HuH-7 (cell line): ENCODE measurements at places on chromosomes 5 and 9.
A peak's percentile ranks its signal among the peaks of the same experiment; 100 is the strongest.

DNA sequence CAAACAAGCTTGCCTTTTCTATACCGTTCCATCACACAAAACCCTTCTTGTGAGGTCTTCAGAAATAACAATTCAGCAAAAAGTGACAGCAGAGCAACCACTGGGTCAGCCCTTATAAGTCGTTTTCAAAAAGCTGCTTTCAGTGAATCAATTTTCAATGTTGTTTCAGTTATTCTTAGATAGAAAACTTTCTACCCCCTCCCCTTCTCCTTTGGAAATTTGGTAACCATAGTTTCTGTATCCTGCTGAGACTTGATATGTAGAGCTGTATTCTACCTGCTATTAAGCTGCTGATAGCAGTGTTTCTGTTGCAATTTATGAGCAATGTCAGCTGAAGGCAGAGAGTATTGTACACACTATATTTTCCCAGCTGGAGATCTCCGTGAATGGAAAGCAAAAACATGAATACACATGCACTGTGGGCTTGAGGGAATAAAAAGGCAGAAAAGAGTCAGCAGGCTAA, 75.7 kb downstream of the ZNF608 start:
- no peak for DNase-seq

DNA sequence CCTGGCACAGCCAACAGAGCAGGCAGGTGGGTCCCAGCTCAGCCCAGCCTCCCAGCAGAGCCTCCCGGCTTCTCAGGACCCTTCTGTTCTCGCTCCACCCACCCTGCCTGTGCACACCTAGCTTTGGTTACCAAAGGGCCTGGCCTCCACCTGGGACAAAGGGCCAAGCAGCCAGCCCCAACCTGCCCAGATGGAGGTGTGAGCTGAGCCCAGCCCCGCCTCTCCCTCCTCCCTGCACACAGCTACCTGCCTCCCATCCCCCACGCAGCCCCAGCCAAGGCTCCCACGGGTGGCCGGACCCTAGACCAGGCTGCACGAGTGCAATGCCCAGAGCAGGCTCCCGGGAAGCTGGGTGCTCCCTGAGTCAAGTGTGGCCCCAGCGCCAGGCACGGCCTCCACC, 5.6 kb downstream of the TPRN start:
- DNase-seq: no peak

DNA sequence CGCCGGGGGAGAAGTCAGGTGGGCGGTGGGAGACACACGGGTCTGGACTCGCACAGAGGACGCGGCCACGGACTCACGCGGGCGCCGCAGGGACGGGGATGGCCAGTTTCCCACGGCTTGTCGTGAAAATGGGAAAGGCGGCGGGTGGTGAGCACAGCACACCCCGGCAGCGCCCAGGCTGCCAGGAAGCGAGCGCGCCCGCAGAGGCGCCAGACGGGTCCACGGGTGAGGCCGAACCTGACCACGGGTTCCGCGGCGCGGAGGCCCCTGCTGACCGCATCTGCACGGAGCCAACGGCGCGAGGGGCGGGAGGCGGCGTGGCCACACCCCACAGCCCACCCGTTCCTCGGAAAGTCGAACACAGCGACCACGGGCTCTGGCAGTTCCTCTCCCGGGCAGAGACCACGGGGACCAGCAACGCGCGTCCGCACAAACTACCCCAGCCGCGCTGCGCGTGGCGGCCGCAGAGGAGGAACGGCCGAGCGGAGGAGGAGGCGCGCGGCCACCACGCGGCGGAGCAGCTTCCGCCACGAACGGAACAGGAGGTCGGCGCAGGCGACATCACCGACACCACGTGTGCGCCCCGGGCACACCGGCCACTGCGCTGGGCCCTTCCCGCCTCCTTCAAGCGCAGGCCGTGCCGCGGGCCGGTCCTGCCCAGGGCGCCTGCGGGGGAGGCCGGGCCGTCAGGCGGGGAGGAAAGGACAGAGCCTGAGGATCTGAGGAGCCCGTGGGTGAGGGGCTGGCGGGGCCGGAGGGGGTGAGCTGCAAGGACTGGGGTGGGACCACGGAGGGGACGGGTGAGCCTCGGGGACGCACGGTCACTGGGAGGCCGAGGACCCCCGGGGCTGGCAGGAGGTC, 5.6 kb downstream of the EXD3 start:
- DNase-seq: no peak

DNA sequence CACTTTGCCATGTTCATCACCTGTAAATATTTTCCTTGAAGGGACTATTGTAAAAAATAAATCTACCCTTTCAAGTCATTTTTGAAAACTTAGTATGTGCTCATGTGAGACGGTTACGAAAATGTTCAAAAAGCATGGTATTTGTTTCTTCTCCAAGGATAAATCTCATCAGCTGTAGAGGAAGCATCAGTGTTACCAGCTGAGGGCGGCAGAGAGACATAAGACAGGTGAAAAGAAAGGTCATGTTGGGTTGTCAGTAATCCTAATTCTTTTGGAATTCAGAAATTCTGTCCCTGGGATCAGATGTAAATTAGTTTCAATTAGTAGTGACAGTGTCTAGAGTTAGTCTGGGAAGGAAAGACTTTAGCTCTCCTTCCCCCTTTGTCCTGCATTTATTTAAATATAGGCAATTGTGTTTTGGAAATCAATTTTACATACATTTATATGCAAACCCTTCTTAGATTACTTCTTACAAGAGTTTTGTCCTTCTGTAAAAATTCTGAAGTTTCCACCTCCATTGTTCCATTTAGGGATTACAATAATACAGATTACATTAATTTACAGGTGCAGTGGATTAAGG, 791.9 kb upstream of the CDH6 start:
- DNase-seq: peak; percentile 6

DNA sequence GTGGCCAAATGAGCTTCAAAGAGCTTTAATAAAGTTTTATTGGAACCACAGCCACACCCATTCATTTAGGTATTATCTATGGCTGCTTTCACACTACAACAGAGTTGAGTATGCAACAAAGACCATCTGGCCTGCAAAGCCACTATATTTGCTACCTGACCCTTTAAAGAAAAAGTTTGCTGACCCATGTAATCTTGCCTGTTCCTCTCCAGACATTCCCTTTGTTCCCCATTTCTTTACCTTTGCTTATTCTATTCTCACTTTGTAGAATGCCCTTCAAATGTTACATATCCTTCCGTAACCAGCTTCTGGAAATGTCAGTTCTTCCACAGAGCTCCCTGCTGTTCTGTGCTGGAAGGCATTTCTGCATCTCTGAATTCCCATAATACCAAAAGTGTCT, 320.2 kb downstream of the TLE1 start:
- no peak for DNase-seq

DNA sequence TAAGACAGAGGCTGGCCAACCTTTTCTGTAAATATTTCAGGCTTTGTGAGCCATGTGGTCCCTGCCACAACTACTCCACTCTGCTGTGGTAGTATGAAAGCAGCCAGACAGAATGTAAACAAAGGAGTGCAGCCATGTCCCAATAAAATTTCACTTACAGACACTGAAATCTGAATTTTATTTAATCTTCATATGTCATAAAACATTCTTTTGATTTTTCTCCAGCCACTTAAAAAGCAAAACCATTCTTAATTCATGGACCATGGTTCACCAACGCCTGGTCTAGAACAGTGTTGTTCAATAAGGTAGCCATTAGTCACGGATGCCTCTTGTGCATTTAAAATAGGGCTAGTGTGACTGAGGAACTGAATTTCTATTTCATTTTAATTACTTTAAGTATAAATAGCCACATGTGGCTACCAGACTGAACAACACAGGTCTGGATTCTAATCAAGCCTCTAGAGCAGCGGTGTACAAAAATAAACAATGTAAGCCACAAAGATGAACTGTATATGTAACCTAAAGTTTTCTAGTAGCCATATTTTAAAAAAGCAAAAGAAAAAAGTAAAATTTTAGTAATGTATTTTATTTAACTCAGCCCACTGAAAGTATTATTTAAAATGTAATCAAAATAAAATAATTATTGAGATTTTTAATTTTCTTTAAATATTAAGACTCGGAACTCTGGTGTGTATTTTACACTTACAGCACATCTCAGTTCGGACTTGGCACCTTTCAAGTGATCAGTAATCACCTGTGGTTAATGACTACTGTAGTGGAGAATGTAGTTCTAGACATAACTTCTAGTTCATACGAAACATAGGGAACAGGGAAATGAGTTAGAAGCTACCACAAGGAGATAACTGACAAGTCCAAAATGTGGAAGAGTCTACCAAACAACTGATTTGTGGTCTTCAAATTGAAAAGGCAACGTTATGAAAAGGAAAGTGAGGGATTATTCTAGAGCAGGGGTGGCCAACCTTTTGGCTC, 14.3 kb downstream of the GEMIN5 start:
- no peak for DNase-seq

DNA sequence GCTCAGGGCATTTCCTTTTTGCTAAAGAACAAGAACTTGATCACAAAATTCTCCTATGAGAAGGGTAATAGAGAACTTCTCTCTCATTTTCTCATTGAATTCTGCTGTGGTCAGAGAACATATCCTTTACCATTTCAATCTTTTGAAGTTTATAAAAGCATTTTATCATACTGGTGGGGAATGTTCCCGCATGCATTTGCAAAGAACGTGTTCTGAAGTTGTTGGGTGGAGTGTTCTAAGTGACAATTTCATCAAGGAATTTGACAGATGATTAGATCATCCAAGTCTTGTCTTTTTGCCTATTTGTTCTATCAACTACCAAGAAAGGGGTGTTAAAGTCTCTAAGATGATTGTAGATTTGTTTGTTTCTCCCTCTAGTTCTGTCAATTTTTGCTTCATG, 163.4 kb upstream of the FREM1 start:
- no peak for DNase-seq

DNA sequence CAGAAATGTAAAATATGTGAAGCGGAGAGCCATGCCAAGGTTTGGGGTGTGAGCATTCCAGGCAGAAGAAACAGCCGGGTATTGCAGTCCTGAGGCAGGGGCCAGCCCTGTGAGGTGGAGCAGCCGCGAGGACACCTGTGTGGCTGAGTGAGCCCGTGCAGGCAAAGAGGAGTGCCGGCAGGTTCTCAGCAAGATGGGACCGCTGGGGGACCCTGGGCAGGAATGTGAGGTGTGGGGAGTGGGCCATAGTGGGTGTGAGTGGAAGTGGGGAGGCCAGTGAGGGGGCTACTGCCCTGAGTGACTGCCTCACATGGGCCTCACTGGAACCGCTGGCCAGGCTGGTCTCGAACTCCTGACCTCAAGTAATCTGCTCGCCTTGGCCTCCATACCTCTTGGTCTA, 8.1 kb upstream of the PRR7 start:
- no peak for DNase-seq

DNA sequence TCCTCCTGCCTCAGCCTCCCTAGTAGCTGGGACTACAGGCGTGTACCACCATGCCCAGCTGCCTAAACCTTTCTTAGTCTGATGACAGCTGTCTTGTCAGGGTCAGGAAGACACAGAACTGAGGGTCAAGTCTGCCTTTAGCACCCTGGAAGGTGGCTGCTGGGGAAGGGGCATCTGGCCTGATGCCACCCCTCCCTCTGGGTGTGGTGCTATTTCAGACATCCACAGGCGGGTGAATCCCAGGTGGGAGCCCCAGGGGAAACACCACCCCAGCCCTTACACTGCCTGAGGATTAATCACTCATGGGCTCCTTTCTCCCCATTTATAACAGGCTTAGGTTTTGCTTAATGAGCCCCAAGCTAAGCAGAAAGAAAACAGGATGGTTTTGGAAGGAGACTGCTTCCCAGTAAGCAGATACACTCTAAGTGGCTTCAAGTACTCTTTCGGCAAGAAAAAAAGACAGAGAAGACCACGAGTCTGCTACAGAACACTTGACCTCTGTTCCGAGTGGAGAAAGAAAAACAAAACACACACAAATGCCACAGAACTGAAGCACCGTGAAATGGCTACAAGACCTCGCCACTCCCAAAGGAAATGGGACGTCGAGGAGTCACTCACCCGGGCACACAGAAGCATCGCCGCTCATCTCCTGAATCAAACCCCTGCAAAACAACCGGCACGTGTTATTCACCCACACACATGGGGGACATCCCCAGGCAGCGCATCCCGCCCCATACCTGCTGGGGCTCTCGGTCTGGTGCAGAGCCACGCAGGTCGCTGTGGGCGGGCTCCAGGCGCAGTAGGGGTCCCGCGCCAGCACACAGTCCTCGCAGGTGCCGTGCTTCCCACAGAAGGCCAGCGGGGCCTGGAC, 62.4 kb downstream of the SECISBP2 start:
- DNase-seq: no peak

DNA sequence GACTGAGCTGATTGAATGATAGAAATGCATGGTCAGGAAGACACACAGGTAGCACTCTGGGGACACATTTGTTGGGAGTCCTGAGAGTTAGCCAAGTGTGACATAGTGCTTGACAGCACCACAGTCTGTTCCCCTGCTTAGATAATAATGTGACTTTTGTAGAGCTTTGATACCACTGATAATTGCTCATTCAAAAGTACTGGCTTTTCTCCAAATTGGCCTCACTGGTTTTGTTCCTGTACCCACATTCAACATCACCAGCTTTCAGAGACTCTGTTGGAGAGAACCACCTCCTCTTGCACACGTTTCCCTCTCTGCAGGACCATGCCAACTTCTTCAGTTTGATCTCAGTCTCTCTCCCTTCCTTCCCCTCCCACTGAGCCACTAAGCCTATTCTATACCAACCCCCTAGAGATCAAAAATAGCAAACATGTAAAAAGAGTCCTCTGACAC, 52.5 kb upstream of the IL7R start:
- no peak for DNase-seq

DNA sequence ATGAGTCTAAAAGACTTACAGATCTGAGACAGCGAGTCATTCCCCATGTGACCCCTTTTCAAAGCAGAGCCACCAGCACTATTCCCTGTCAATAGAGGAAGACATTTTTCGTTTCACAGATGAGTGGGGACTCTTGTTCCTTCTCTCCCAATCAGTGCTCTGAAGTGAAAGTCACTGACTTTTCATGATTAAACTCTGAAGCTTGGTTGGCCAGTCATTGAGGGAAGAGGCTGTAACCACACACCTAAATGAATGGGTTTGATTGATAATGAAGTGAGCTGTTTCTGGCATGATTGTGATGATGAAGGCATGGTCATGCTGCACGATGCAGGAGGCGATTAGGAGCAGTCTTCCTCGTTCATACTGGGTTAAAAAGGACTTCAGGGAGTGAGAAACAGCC, 171.9 kb downstream of the ZNF462 start:
- no peak for DNase-seq

DNA sequence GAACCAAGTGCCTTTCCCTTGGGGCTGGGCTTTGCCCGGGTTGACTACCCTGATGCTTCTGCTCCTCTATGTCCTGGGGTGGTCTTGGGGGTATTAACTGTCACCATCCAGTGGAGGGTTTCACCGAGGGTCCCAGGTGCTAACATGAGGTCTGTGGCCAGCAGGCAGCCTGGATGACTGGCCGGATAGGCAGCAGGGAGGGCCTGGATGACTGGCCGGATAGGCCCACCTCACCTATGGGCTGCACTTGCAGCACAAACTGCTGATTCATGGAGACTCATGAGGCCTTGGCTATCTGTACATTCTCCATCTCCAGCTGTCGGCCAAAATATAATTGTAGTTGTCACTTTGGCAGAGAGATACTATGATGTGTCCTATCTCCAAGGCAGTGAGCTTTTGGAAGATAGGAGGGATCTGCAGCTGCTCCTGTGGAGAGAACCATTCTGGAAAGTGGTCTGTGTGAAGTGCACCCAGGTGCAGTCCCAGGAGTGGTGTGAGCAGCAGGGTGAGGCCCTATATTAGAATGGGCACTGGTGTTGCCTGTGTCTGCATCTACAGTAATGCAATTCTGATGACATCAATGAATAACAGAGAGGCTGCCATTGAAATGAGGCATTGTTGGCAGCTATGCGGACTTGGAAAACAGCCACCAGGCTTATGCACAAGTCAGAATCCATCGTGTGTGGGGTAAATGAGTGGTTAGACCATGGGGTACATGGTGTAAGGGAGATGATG, 26.3 kb upstream of the CDKN2AIPNL start:
- DNase-seq: no peak
